ENCODE measurements at places on chromosomes 7 and 10.

GRCh38 chr7:96311967-96312366 is 9.9 kb downstream of the SLC25A13 start:
- no peak for DNase-seq

DNA sequence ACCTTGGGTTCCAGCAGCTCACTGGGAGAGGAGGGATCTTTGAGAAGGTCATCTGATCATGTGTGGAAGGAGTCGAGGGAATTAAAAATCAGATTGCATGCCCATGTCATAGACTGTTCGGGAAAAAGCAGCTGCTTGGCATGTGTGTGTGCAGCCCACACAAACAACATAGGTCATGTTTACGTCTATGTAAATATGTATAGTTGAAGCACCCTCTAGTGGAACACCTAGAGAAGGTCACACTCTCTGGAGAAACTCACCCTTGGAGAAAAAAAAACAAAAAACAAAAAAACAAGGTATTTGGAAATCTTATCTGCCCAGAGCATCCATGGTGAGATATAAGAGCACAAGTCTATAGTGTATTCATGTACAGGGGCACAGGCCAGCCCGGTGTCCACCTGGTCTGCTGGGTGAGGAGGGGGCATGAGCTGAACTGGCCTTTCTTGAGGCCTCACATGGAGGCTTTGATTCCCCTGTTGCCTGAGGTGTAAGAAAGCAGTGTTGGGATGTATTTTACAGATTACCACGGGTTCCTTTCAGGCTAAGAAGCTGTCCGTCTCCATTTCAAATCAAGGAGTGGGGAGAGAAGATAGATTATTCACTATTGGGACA is 98.0 kb downstream of the NPY start:
- no peak for DNase-seq

GRCh38 chr7:139203992-139204391 is 27.0 kb upstream of the UBN2 start:
- no peak for DNase-seq

- DNase-seq: no peak
These were observed 16.2 kb downstream of the LDB3 start for GRCh38 chr10:86684331-86685097.

DNA sequence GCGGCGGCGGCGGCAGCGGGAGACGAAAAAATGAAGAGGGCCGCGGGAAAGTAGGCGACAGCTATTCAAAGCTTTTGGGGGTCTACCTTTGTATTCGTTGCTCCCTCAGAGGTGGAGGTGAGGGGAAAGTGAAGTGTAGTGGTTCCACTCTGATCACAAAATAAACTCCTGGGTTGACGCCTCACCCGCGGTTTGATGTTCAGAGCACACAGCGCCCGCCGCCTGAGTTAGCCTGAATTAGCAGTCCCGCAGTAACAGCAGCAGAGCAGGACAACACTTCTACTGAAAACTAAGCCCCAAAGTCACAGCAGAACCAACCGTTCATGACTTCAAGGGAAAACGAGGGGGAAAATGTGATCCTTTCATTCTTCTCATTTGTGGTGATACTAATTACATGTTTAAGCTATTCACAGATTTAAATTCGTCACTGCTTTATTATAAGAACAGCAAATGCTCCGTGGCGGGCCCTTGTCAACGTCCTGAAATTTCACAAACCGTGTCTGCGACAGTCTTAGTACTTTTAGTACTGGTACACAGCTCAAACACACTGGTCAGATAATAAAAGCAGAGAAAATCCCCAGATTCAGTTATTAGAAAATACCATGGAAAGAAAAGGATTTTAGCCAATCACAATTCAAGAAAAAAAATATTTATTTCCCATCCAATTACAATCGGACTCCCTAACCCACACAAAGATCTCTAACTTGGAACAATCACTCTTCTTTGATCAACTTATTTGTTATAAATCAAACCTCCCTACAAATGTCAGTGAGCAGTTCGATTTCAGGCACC is 563 bp upstream of the JMJD1C start:
- DNase-seq: peak; percentile 41

GRCh38 chr10:71975087-71975870 is 11.1 kb downstream of the CHST3 start:
- DNase-seq: no peak

GRCh38 chr10:45495438-45496152 is 121.6 kb downstream of the ALOX5 start:
- no peak for DNase-seq

DNA sequence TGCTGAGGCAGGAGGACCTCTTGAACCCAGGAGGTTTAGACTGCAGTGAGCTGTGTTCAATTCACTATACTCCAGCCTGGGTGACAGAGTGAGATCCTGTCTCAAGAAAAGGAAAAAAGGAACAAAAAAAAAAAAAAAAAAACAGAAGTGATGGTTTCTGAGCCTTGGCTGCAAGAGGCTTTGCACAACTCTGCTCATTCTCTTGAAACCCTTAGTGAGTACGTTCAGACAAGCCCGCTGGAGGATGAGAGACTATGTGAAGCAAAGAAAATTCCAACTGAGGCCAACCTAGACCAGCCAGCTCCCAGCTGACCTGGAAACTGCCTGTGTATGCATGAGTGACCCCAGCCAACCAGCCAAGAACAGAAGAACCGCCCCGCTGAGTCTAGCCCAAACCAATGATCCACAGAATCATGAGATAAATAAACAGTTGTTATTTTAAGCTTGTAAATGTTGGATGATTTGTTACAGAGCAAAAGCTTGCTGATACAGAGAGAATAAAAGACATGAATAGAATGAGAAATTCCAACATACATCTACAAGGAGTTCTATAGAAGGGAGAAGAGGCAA is 50.6 kb upstream of the FZD9 start:
- no peak for DNase-seq

- DNase-seq: no peak
These were observed 34.2 kb downstream of the SEMA3C start for GRCh38 chr7:80884511-80885195.

- DNase-seq: no peak
These were observed 103.7 kb upstream of the CTBP2 start for GRCh38 chr10:125264091-125264490.

- DNase-seq: no peak
These were observed 1.3 kb downstream of the HOXA1 start for GRCh38 chr7:27094304-27095049.

GRCh38 chr10:70232155-70232858 is 922 bp downstream of the PPA1 start:
- peak; percentile 62 for DNase-seq

DNA sequence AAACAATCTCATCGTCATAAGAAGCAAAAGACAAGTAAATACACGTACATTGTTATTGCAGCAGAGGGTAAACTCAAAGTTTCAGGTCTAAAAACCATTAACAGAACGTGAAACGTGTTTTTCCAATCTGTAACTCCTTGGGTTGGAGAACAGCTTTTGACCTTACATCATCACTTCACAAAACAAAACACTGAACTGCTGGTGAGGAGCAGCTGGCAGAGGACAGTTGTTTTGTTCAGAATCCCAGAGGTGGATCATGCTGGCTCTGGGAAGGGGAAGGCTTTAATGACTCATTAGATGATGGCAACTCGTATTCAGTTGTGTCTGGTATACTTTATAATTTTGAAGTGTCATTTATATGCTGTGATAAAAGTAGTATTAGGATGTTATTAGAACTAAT is 923.0 kb upstream of the CELF2 start:
- no peak for DNase-seq

GRCh38 chr7:131327049-131327625 is 539 bp upstream of the MKLN1 start:
- peak; percentile 22 for DNase-seq

- no peak for DNase-seq
These were observed 136.4 kb downstream of the RPS24 start for GRCh38 chr10:78170026-78170475.

- no peak for DNase-seq
These were observed 91.8 kb downstream of the PRKAG2 start for GRCh38 chr7:151784853-151785680.

DNA sequence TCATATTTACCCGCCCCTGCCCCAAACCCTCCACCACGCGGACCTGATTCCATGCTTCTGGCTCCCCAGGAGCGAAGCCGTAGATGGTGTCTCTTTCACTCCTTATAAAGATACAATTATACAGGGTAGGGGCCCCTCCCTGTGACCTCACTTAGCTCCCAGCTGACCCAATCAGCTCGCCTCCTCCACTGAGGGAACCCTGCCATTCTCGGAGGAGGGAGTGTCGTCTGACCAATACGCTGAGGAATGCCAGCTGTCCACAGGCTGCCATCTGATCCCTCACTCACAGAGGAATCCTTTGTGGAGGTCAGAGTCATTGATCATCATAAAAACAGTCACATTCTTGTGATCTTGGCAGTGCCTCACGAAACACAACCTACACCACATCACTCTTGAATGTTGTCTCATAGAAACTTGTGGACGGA is 67.5 kb upstream of the INSIG1 start:
- no peak for DNase-seq

GRCh38 chr10:123848564-123849457 is 42.8 kb downstream of the CPXM2 start:
- no peak for DNase-seq

GRCh38 chr7:138079137-138079536 is 2.9 kb downstream of the AKR1D1 start:
- DNase-seq: no peak

GRCh38 chr7:76020031-76020714 is 25.8 kb upstream of the TMEM120A start:
- peak; percentile 62 for DNase-seq

GRCh38 chr7:71694665-71695064 is 562.7 kb downstream of the GALNT17 start:
- no peak for DNase-seq

DNA sequence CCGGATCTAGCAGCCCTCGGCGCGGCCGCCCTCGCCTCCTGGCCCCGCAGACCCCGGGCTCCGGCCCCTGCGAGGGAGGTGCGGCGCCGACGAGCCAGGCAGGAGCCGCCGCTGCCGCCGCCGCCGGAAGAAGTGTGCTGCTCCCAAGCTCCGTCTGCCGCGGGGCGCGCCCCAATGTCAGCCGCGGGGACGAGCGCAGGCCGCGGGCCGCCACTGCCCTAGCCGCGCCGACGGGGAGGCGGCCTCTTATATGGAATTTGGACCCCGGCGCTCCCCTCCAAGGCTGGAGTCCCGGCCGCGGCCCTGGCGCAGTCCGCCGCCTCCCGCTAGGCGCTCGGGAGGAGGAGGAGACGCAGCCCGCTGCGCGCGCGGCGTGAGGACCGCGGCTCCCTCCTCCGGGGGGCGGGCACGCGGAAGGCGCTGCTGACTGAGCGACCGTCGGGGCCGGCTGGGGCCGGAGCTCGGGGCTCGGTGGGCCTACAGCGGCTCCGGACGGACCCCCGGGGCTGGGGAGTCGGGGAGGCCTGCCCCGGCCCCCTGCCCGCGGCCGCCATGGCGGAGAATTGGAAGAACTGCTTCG is at the start of gene TRIM8:
Gene TRIM8, plus strand, starts transcription at position 414 of the 580 bp plus-strand sequence. Its CDS starts 139 bp downstream, at position 553.
- peak; percentile 39 for DNase-seq

- no peak for DNase-seq
These were observed 65.1 kb downstream of the BMPR1A start for GRCh38 chr10:86821388-86821999.

GRCh38 chr7:39911167-39911566 is 38.9 kb upstream of the CDK13 start:
- DNase-seq: no peak

GRCh38 chr7:2199528-2199927 is 33.2 kb downstream of the MAD1L1 start:
- DNase-seq: no peak

DNA sequence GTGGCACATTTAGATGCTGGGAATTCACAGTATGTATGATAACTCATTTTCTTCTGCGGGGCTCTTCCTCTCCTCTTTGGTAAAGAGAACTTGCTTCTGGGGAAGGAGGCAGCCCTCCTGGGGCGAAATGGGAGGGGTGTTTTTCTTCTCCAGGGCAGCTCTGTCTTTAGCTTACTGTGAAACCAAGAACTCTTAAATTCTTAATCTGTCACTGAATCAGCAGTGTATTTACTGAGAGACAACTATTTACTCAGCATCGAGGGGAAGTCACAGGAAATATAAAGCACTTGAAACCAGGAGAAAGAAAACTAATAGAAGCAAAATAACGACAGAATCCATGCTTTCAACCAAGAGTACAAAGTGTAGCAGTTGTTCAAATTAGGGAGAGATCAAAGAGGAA is 158.2 kb upstream of the AGK start:
- DNase-seq: no peak

DNA sequence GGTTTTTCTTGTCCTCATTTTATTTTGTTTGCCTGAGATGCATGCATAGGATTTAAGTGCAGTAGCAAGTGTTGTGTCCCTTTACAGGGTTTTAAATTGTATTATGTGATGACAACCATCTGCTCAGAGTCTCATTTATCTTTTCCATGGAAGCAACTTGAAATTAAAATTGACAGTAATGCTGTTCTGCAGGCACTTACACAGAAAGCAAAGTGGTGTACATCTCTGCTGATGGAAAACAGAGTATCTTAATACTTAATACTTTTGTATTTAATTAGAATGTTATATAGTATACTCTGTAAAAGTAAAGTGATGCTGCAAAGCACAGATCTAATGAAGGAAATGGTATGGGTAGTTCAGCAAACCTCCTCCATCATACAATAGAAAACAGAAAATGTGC is 482.9 kb downstream of the POM121L12 start:
- no peak for DNase-seq

DNA sequence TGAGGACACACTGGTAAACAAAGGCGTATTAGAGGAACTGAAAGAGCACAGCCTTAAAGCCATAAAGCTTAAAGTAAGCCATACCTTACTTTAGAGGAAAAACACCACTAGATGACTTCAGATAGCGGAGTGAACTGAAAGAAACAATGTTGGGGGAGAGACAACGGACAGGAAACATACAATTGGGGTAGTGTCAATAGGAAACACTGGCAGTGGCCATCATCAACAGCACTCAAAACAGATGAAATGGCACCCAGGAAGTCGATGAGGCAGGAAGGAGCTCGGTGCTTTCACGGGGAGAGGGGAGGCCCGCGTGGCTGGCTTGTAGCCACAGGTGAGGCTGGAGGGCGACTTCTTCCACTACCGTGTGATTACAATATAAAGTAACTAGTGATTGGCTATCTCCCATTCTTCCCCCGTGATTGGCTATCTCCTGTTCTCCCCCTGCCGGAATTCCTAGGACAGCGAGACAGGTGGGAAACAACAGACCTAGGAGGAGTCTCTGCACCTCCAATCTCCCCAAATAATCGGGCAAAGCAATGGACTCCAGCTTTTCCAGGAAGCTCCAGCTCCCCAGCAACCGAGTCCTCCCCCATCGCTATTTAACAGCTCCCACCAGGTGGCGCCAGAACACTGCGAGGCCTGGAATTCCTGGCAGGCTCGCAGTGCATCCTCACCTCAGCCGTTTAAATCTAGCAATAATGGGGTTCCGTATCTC is 2.4 kb upstream of the TAS2R38 start:
- DNase-seq: peak; percentile 42

GRCh38 chr7:101532400-101533102 is 96.5 kb downstream of the MYL10 start:
- no peak for DNase-seq

- no peak for DNase-seq
These were observed 80.1 kb downstream of the ITGB1 start for GRCh38 chr10:32877915-32878314.

DNA sequence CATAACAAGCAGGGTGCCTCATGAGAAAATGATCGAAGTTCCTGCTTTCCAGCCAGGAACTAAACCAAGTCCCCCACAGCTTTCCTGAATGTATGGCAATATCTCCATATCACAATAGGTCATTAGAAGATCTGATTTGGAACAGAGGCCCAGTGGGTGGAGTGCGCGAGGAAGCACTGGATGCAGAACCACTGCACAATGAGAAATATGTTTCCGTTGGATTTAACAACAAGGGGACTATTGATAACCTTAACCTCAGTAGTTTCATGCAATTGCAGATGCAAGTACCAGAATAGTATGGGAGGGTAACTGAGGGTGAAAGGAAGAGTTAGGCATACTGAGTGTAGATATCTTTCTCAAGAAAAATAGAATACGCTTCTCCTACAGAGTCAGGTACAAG is 45.3 kb downstream of the ZPBP start:
- DNase-seq: no peak

All from CD4-positive, alpha-beta T cell treated with Interleukin-4 for 4 hours (primary cell).